ENCODE measurements at places on chromosomes 11 and 22. TPM values are rescaled to one million over a fixed set of nuclear protein-coding genes. Genes with fewer than 3 reads are reported as not detected.
A peak's percentile ranks its signal among the peaks of the same experiment; 100 is the strongest.

GPHA2 gene
- not detected for polyA plus RNA-seq

OR2AG2 gene
- not detected for polyA plus RNA-seq

RIMBP3B gene
- polyA plus RNA-seq, result 0.34 TPM

CYB5R2 gene
- 18.2 TPM for polyA plus RNA-seq

OR8G5 gene
- not detected for polyA plus RNA-seq

NXPE2 gene
- not detected for polyA plus RNA-seq

CABP2 gene
- not detected for polyA plus RNA-seq

BATF2 gene
- polyA plus RNA-seq, result 1.4 TPM

RAC2 gene
- 3.3 TPM for polyA plus RNA-seq

BBOX1 gene
- 9.3 TPM for polyA plus RNA-seq

CRYBB3 gene
- not detected for polyA plus RNA-seq

CHADL gene
- 36.5 TPM for polyA plus RNA-seq

GRCh38 chr11:78857688-78858087 lies 283.0 kb upstream of the NARS2 start:
- no peak for DNase-seq

DNA sequence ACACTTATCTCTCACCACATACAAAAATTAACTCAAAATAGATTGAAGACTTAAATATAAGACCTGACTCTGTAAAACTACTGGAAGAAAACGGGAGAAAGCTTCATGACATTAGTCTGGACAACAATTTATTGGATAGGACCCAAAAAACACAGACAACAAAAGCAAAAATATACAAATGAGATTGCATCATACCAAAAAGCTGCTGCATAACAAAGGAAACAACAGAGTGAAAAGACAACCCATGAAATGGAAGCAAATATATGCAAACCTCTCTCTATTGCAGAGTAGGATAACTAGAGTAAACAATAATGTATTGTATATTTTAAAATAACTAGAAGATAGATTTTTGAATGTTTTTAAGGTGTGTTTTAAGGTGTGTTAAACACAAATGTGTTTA lies 11.2 kb downstream of the MRGPRX2 start:
- no peak for DNase-seq

DNA sequence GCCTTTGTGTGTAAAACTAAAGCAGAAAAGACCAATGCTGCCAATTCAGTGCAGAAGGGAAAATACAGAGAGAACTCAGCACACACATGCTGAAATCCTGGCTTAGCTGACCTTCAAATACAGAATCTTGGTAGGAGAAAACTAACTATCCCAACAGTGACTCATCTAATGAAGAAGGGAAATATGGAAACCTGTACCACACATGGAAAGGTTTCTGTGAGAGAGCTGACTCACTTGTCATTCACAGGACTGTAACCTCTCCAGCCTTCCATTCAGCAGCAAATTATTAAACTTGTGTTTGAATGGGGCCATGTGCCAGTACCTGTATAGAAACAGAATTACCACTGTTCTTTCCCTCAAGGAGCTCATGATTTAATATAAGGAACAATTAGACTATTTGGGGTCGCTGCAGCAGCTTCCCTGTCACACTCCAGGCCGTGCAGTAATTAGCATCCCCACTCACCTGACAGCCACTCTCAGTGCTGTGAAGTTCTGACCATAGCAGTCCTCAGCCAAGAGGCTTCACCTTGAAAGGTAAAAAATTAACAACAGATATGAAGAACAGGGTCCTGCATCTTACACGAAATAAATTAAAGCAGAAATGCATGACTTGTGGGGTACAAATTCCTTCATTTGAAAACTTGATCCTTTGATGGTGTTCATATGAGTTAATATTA lies 53.9 kb downstream of the MSANTD4 start:
- DNase-seq, result no peak

GRCh38 chr11:112694813-112695212 lies 266.4 kb upstream of the NCAM1 start:
- DNase-seq, result no peak

GRCh38 chr11:10205928-10206327 lies 88.1 kb downstream of the SBF2 start:
- peak; percentile 18 for DNase-seq

GRCh38 chr22:25563761-25564319 lies 635 bp upstream of the GRK3 start:
- DNase-seq, result peak; percentile 32

- no peak for DNase-seq
Observed at GRCh38 chr11:120004723-120005122, 133.2 kb downstream of the TRIM29 start.

DNA sequence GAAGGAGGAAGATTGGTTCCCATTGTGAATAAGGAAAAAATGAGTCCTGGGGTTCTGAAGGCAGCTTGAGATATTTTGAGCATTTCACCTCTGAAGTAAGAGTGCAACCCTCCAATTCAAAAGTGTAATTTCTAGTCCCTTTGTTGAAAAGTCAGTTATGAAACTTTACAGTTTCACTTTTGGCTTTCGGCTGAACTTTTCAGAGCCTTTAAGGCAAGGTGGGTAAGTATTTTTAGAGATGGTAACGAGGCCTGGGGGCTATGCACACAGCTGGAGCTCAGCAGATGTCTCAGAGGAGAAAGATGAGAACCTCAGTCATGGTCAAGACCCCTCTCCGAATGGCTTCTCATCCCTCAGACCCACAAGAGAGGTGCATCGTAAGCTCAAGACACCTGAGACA lies 267.6 kb downstream of the KIRREL3 start:
- DNase-seq, result no peak

DNA sequence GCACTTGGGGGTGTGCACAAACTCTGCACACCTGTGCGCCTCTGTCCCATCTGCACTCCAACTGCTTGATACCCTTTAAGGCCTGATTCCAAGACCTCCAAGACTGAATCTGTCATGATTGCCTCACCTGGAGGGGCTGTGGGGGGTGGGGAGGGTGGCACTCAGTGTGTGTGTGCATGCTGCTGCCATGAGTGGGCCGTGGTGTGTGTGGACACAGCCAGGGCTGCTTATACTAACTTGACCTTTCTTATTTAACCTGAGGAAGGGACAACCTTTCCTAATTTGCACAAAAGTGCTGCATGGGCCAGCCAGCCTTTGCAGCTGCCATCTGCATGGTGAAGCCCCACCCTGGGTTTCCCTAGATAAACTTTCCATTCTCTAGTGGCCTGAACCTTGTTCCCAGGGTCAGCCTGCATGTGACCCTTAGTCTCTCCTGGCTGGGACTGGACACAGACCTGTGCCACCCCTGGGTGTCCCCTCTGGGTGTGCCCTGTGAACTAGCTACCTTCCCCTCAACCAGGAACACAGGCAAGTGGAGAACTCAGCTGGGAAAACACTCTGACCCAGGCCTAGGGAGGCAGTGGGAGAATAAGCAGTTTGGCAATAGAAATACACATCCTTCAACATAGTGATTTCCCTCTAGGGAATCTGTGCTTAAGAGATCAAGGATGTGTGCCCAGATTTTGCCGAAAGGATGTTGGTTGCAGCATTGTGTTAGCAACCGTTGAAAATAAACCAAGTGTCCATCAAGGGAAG lies 45.4 kb upstream of the DKK3 start:
- DNase-seq, result no peak

- no peak for DNase-seq
Observed at GRCh38 chr11:17572791-17573460, 25.9 kb downstream of the OTOG start.

DNA sequence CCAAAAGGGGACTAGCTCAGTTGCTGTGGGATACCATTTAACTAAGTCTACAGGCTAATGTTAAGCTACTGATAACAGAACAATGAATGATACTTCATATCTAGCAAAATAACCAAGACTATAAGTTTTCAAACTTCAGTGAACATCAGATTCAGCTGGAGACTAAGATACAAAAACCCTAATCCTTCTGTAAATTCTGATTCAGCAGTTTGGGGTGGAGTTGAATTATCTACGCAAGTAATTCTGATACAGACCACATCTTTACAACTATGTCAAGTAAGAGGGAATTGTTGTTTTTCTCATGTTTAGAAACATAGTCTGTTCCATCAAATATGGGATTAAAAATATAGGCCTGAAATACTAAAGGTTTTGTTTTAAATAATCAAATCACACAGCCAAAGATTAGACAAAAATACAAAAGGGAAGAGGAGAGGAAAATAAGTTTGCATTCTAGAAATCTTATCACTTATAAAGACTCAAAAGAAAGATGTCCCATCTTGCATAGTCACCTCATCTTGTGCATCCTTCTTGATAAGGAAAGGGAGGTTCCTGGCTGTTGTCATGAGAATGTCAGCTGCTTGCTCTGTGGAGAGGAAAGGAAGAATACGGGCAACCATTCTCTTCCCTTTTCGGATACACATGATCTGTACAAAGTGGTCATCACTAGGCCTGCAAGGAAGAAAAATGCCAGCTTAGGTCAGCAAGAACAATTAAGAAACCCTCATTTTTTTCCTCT lies 21.4 kb downstream of the PATL1 start:
- no peak for DNase-seq

- no peak for DNase-seq
Observed at GRCh38 chr22:48500471-48501230, 1327.0 kb downstream of the BRD1 start.

- no peak for DNase-seq
Observed at GRCh38 chr11:68297494-68297811, 14.9 kb upstream of the LRP5 start.

DNA sequence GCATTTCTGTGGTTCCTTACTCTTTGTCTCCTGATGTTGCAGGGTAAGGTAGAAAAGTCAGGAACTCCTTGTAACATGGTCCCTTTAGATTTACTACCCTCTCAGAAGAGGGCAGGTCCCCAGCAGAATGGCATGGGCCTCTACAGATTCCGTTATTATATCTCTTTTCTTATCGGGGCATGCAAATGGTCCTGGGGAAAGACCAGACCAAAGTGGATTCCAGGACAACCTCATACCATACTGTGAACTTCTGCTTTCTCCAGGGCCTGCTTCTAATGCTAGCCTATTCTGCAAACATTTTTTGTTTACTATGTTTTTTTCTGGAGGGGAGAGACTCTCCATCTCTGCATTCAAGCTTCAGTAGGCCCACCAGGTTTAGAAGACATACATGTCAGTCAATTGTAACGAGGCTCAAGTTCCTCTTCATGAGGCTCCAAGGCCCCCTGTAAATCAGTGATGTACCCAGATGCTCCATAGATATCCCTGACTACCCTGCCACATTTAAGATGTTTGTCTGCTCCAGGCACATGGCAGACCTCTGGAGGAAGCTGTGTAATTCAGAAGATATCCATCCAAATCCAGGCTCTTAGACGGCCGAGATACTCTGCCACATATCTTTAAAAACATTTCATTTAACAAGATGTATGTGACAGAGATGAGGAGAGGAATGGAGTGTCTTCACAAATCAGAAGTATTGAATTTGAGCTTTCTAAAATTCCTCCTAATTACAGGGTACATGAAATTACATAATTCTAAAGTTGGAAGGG lies 8.5 kb upstream of the ME3 start:
- DNase-seq, result no peak

DNA sequence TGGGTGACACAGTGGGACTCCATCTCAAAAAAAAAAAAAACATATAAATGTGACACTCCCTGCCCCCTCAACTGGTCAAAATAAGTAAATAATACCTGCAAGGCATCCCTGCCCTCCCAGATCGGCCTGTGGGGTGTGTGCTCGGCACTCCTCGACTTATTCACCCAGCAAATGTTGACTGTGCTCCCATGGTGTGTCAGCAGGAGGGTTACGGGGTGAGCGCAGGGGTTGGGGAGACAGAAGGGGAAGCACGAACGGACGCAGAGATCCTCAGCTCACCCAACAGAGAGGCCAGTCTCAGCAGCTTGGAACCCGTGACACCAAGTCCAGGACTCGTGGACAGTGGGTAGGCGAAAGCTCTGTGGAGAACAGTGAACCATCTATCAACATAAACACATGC lies 1.6 kb upstream of the ADM2 start:
- no peak for DNase-seq

DNA sequence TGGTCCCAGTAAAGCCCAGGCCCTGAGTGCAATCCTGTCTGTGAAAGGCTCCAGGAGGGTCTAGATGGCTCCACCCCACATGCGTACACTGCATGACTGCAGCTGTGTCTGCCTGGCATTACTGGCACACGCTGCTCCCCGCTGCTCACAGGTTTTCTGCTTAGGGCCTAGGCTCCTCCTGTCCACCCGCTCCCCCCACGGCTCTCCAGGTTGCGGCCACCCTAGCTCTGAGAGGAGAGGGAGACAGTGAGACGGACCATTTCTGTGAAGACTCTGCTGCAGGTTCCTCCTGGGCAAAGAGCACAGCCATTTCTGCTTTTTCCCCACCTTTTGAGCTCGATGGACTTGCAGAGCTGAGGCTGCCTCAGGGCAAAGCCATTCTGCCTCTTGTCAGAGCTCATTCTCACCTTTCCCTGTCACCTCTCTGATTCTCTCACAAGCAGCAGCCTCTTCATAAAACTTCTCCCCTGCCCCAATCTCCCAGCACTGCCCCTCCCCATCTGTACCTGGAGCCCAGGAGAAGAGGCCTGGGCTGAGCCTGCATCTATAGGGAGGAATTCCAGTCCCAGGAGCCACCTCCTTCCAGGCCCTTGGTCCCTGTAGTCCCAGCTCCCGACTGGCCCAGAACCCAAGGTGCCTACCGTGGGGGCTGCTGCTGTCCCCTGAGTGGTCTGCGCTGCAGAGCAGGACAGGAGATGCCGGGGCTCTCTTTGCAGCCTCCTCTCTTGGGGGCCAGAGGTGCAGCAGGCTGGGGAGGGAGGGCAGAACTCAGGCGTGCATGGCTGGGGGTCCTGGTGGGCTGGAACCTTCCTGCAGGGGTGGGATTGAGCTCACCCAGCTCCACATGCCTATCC lies 433.7 kb upstream of the B3GAT1 start:
- DNase-seq, result no peak

GRCh38 chr11:130606781-130607511 lies 158.5 kb downstream of the ADAMTS15 start:
- DNase-seq, result peak; percentile 49

DNA sequence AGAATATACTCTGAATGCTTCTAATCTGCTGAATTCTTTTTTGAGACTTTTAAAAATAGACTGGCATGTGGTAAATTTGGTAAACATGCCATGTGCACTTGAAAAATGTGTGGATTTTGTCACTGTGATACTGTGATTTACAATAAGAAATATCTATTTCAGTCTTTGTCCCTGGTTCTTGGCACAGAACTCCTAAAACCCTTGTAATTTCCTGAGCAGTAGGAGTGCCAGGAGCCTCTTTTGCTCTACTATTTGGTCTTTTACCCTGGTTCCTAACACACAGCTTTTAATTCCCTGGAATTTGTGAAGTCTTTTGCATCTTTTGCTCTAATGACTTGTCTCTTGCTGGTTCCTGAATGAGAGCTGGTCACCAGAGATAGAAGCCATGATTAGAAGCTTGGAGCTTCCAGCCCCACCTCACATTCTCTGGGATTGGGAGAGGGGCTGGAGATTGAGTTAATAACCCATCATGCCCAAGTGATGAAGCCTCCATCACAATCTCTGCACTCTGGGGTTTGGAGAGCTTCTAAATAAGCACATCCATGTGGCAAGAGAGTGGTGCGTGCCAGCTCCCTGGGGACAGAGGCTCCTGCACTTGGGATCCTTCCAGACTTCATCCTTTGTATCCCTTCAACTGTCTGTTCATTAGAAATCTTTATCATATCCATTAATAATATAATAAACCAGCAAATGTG lies 27.2 kb upstream of the SYT13 start:
- no peak for DNase-seq

GRCh38 chr11:96012086-96012824 lies 88.3 kb upstream of the MTMR2 start:
- peak; percentile 90 for DNase-seq

- DNase-seq, result no peak
Observed at GRCh38 chr22:27546157-27546935, 255.2 kb downstream of the MN1 start.

- no peak for DNase-seq
Observed at GRCh38 chr11:104803776-104804175, 94.5 kb downstream of the CASP12 start.
